ENCODE measurements at places on chromosomes 6 and 20. TPM values are rescaled to one million over a fixed set of nuclear protein-coding genes. Genes with fewer than 3 reads are reported as not detected.

DNA sequence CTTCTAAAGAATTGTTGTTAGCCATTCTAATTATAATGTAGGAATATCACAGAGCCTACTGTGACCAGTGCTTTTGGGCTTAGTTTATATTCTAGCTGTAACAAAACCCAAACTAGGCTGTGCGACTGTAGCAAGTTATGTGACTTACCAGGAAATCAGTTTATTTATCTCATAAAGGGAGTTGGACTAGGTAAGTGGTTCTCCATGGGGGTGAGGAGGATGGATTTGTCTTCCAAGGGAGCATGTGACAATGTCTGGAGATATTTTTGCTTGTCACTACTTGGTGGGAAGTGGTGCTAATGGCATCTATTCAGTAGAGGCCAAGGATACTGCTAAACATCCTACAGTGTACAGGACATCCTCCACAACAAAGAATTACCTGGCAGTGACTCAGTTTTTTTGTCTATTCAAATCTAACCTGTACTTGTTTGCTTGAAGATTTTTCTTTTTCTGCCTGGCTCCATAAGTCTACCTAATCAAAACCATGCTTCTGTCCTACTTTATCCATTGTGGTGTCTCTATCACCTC, 32.5 kb downstream of the ZFAND3 start:
- no peak for DNase-seq

DNA sequence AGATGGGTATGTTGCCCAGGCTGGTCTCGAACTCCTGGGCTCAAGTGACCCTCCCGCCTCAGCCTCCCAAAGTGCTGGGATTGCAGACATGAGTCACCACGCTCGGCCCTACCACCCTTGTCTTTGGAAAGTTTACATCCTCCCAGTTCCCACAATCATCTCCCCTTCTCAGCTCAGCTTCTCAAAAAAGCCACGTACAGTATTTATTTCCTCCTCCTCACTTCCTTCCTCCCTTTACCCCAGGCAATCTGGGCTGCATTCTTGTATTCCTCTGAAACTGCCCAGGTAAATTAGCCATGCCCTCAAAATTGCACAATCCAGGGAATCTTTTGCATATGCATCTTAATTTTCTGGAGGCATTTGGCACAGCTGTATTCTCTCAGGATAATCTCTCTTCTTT, 7.4 kb upstream of the SLC23A2 start:
- no peak for DNase-seq

- DNase-seq = no peak
Measured at GRCh38 chr20:54389596-54390280, 85.7 kb upstream of the DOK5 start.

GRCh38 chr6:121771937-121772720, 336.7 kb downstream of the GJA1 start:
- no peak for DNase-seq

- DNase-seq = no peak
Measured at GRCh38 chr6:170005665-170006064, 254.2 kb downstream of the ERMARD start.

GRCh38 chr6:4901386-4902061, 102.3 kb downstream of the RPP40 start:
- no peak for DNase-seq

- DNase-seq = no peak
Measured at GRCh38 chr6:44868910-44869309, 459.2 kb upstream of the RUNX2 start.

DNA sequence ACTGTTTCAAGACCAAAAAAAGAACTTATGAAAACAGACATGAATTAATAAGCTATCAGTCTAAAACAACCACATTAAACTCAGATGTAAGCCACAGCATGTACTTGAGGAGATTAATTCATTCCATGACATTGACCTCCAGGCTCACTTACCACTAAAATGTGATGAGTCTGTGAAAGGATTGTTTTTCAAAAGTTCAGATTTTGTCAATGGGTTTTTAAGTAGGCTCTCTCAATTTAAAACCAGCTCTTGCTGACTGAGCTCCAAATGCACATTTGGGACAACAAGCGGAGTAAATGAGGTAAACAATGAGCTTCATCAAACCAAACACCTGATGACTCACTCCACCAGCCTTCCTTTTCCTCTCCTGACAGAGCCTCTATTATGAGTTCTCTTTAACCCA, 197.0 kb downstream of the SIM1 start:
- DNase-seq = peak; percentile 13

- DNase-seq = no peak
Measured at GRCh38 chr20:4192378-4193068, 177.2 kb upstream of the RNF24 start.

DNA sequence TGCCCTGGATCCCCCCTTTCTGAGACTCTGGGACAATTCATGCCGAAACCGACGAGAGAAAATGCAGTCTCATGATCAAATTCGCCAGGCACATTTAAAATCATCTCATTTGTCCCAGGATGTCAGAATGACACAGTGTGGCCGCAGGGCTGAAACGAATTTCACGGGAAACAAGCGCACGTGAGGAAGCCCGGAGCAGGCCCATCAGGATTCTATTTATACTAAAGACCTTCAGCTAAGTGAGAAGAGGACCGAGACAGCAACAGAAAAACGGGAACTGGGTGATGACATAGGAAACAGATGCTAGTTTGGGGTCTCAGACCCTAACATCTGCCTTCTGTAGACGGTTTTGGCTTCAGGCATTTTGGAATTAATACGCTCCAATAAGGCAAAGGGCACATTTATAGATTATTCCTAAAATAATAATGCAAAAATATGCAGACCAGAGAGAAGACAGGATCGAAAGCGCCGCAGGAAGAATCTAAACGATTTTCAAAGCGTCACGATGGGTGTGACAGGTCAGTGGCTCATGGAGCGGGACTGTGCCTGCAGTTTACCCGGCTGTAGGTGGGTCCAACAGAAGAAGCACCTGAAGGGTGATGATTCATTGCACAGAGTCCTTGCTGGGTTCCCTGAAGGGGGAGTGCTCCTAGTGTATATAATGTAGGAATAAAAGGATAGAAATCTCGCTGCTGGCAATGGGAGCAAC, 80.8 kb upstream of the MPC1 start:
- DNase-seq = no peak

- DNase-seq = no peak
Measured at GRCh38 chr6:132750455-132751248, 7.1 kb downstream of the VNN2 start.

DNA sequence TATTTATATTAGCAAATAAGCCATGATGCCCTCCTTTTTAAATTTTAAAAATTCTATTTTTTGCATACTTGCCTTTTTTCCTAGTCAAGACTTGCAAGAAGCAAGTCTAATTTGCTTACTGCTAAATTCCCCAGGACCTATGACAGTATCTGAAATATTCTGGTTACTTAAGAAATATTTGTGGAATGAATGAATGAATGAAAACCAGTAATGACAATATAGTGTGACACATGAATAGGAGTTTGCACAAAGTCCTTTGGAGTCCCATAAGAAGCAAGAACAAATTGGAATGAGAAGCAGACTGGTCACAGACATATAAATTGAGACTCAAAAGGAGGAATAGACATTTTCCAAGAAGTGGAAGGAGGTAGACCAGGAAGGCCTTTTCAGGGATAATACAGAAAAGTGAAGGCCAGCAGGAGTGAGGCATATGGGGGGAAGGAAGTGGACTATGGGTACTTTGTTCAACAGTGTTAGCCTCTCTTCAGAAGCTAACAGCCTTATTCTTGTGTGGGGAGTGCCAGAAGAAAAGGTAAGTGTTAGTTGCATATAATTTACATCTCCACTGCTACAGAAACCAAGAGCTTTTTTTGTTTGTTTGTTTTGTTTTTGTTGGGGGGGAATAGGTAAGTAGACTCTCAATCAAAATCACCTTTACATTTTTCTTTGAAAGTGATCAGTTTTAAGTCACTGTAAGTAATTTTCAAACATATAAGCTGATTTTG, 93.6 kb upstream of the FAM184A start:
- DNase-seq = no peak

GRCh38 chr20:14685183-14685582, 347.8 kb upstream of the FLRT3 start:
- no peak for DNase-seq

DNA sequence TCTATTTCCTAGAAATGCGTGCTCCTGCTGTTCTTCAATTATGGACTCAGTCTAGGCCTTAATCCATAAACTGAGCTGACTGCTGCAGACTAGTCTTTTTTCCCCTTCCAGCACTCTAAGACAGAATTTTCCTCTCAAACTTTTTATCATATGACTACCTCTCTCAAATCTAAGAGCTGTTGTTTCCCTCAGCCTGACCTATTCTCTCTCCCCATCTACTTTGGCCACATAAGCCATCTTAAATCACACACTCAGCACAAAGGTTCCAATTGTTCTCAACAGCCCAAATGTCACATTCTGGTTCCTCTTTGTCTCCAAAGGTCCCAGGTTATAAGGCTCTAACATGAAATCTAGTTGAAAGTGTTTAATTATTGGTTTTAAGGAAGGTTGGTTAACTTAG, 85.2 kb downstream of the PRSS35 start:
- DNase-seq = no peak

DNA sequence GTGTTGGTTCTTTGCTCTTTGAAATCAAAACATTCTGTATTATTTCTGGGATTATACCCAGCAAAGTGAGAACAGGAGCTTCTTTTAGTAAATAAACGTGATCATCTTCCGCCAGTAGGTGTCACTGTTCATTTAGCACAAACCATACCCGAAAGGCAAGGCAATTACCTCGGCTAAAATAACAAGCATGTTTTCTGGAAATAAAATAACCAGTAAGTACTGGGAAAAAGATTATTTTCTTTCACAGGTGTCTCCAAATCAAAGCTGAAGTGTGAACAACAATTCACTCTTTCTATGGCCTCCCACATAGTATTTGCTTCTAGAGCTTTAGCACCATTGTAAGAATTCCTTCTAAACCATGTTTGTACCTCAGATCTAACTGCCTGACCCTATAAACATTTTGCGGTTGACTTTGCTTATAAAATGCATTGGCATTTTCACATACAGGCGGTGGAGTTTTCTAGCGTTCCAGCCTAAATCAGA, 144.6 kb upstream of the AGPAT4 start:
- peak; percentile 62 for DNase-seq

DNA sequence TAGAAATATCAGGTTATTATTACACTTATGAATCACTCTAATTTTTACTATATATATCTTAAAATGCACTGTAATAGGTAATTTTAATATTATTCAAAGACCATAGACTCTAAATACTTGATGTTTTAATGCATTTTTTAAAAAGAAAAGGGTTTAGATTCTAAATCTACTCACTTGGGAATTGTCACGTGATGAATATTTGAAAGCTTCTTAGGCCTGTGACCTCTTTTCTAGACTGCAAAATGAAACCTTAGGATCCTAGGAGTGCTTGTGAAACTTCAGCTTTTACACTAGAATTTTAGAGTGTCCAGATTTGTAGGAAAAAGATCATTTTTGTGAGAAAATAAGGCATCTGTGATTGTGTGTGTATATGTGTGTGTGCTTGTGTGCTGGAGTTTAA, 318.0 kb downstream of the HTR1B start:
- no peak for DNase-seq

DNA sequence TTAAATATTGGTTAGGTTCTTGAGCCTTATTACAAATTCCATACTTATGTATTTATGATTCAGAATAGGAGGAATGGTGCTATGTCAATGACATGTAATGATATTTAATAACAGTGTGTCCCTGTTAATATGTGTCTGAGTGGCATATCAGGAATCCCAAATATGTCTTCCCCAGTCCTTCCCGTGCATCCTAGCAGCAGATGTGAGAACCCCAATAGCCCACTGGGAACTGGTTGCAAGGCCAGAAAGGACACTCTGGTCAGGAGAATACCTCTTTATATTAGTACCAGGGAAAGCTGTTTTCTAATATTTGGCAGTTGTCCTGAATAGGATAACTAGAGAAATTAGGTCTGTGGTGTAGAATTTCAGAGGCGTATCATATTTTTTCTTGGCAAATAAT, 159.1 kb upstream of the PDE7B start:
- DNase-seq = no peak

DNA sequence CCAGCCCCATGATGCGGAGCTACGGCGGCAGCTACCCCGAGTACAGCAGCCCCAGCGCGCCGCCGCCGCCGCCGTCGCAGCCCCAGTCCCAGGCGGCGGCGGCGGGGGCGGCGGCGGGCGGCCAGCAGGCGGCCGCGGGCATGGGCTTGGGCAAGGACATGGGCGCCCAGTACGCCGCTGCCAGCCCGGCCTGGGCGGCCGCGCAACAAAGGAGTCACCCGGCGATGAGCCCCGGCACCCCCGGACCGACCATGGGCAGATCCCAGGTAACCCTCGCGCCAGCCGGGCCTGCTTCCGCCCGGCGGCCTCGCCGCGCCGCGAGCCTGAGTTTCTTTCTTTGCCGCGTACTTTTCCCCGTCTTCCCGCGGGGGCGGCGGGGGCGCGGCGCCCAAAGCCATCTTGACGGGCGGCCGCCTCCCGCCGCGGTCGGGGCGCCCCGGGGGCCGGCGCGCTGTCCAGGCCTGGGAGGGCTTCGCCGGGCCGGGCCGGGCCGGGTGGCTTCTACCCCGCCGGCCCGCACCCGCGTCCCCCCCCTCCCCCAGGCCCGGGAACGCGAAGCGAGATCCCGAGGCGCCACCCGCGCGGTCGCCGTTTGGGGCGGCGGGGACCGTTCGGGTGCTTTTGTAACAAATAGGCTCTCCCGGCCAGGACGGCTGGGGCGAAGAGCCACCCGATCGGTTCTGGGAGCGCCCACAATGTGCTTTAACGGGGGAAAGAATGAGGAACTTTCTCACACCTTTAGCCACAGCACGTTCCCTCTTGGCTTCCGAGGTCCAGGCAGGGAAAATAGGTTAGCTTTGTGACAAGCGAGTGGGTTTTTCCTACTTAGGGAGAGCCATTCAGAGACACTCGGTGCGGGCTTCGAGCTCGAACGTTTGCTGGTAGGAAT, 2.3 kb downstream of the ARID1B start:
- peak; percentile 25 for DNase-seq

DNA sequence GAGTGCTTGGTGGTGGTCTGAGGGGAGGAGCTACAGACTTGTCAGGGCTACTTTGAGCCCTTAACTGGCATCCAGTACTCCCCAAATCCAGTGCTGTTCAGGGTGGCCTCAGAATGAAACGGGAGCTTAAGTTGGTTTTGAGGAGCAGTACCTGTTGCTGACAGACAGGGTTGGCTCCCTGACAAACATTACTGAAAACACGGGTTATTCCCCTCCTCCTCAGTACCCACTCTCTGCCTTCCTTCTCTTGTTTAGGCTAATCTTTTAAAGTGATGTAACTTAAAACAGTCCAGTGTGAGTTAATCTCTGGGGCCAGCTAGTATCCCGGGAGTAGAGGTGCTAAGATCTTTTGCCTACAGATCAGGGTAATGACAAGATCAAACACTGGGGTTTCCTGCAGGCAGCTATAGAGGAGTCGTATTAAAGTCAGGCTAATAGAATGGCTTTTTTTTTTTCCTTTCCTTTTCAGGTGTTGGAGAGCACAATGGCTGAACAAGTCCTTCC, 3.7 kb downstream of the TNFAIP3 start:
- peak; percentile 23 for DNase-seq

The C6orf141 gene
- not detected for total RNA-seq

The SLC22A7 gene
- not detected for total RNA-seq

The CD40 gene
- total RNA-seq = 24.1 TPM

The DNAH8 gene
- not detected for total RNA-seq

The SLCO4A1 gene
- total RNA-seq = 65.5 TPM

The COL11A2 gene
- 1.4 TPM for total RNA-seq

The LHFPL5 gene
- 1.0 TPM for total RNA-seq

The MYB gene
- not detected for total RNA-seq

The PTCHD4 gene
- 16.2 TPM for total RNA-seq

The FNDC11 gene
- 8.2 TPM for total RNA-seq

The TRIM38 gene
- total RNA-seq = 6.7 TPM

The SIRPB2 gene
- not detected for total RNA-seq

The COL20A1 gene
- 0.87 TPM for total RNA-seq

The TCP11 gene
- total RNA-seq = 2.0 TPM

Measured in Caki2 (cell line).